Left renal cortex interstitium (tissue), 4 donors: ENCODE measurements at places on chromosomes 7 and 10. TPM values are rescaled to one million over a fixed set of nuclear protein-coding genes. Genes with fewer than 3 reads are reported as not detected.

DNA sequence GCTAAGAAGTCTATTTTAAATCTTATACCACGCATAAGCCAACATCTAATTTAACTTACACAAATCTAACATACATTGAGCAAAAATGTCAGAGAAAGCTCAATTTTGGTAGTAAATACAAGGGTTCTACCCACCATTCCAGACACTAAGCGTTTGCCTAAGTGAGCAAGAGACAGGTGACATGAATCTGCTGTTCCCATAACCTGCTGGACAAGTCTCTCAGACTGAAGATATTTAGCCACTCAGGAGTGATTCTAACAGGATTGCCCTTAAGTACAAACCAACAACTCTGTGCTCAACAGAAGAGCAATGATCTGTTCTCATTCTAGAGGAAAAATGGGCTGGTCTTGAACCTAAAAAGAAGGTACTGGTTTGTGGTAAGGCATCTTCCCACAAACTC is 18.8 kb downstream of the EZH2 start:
- DNase-seq: no peak

DNA sequence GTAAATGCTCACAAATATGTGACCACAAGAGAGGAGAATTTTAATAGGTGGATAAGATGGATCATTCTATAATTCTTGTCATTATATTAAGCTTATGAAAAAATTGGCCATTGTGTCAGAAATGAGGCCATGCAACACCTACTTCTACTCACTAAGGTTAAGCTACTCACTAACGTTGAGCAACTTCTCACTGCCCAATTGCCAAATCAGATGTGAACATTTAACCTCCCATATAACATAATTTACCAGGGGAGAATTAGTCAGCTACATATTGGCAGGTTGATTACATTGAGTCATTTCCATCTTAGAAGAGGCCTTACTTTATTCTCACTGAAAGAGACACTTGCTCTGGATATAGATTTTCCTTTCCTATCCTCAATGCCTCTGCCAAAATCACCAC is 211.2 kb upstream of the DGKB start:
- no peak for DNase-seq

STAG3 gene
- polyA plus RNA-seq: 7.5 TPM

DNAH11 gene
- 1.9 TPM for polyA plus RNA-seq

GRCh38 chr7:133478591-133479135 is 225.8 kb downstream of the EXOC4 start:
- DNase-seq: no peak

DNA sequence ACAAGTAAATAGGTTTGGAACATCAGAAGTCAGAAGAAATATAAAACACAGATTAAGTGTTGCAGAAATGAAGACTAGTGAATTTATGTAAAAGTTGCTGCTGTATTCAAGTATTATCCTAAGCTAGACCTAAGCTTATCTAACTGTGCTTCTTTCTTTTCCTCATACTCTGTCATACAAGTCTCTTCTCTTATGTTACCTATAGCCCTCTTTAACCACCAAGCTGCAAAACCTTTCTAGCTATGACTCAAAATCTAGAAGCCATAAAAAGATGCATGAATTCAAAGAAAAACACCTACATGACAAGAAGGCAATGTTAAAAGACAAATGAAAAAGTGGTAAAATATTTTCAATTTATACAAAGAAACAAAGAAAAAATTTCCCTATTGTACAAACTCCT is 23.0 kb downstream of the DENND11 start:
- DNase-seq: no peak

VAX1 gene
- not detected for polyA plus RNA-seq

- DNase-seq: no peak
These were observed 6.7 kb downstream of the LUC7L2 start for GRCh38 chr7:139366400-139366799.

- no peak for DNase-seq
These were observed 68.7 kb upstream of the CAMK2B start for GRCh38 chr7:44394112-44394447.

DNA sequence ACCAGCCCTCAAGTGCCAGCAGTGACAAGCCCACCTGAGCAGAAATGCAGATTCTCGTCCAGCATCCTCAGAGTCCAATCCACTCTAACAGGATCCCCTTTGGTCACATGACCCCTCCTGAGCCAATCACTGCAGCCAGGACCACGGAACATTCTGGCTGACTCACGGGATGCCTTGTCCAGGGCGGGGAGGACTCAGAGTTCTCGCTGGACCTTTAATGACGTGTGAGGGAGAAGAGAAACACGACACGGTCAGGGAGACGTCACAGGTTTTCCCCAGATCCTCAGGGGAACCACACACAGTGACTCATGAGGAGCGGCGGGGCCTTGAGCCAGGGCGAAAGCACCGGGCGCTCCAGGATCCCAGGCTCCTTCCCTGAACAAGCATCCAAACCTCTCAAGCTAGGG is 155.7 kb downstream of the PTPRN2 start:
- no peak for DNase-seq

ANKRD61 gene
- 4.1 TPM for polyA plus RNA-seq

GRCh38 chr10:132967540-132967939 is 25.2 kb upstream of the CFAP46 start:
- no peak for DNase-seq

GPC2 gene
- polyA plus RNA-seq: 9.7 TPM

- DNase-seq: no peak
These were observed 5.3 kb upstream of the PILRA start for GRCh38 chr7:100367676-100368613.

CCL26 gene
- not detected for polyA plus RNA-seq

STOX1 gene
- 10.8 TPM for polyA plus RNA-seq

GRCh38 chr7:12884856-12885440 is 197.5 kb downstream of the ARL4A start:
- no peak for DNase-seq

FAM237B gene
- 0.64 TPM for polyA plus RNA-seq

GPRIN2 gene
- polyA plus RNA-seq: 6.6 TPM

DNA sequence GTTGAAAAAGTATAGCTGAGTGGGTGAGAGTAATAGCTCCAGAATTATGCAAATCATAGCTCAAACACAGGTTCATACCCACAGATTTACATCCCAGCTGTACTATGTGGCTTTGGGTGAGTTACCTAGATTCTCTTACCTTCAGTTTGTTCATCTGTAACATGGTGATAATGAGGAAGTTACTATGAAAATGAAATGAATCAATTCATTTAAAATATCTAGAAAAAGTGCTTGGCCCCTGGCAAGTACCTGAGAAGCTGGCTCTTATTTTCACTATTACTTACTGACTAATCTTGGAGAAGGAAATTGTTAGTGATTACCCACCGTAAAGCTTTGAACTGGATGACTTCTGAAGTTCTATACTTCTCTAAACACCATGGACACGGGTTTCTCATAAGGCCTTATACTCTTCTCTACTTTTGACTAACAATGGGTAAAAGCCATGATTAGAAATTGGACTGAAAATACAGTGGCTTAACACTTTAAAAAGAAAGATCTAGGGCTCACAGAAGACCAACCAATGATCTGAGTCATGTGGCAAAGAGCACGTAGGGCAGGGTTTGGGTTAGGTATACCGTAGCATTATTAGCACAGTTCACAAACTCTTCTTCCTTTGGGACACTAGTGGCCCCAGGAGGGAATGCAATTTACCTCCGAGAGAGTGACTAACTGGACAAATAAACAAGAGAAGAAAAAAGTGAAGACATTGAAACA is 149.2 kb downstream of the PLPP4 start:
- DNase-seq: no peak

GRCh38 chr10:3203016-3203811 is 30.6 kb upstream of the PITRM1 start:
- no peak for DNase-seq

GRCh38 chr10:92149261-92149660 is 141.6 kb downstream of the CPEB3 start:
- DNase-seq: no peak
